Right atrium auricular region (tissue), 2 donors: ENCODE measurements at places on chromosomes 5 and 9. TPM values are rescaled to one million over a fixed set of nuclear protein-coding genes. Genes with fewer than 3 reads are reported as not detected.

- H3K4me3 ChIP-seq = no peak overlapping the region
- H3K36me3 ChIP-seq = no peaks in the 10 kb centered on the region
- H3K27ac ChIP-seq = no peak overlapping the region
- H3K27me3 ChIP-seq = no peaks in the 10 kb centered on the region
- DNase-seq = no peak
- peaks cover 14% of the 10 kb centered on the region for H3K4me1 ChIP-seq
Measured at GRCh38 chr5:168914491-168914890, 335.3 kb upstream of the PANK3 start.

DNA sequence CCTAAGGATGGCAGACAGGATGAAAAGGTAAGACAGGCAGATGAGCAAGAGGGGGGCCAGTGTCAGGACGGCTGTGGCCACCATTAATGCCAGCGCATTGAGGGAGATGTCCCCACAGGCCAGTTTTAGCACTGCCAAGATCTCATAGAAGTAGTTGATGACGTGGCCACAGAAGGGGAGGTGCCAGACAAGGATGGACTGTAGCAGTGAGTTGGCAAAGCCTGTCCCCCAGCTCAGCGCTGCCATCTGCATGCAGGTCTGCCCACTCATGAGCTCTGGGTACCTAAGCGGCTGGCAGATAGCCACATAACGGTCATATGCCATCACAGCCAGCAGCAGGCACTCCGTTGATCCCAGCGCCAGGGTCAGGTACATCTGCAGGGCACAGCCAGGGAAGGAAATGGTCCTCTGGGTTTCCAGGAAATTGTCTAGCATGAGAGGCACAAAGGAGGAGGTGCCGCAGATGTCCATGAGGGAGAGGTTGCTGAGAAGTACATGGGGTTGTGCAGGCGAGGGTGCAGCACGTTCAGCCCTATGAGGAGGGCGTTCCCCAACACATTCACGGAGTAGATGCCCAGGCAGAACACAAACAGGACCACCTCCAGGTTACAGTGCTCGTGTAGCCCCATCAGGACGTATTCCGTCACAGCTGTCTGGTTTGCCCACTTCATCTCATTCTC, 10.8 kb downstream of the OR13J1 start:
- no peak overlapping the region for H3K4me3 ChIP-seq
- H3K27ac ChIP-seq = no peak overlapping the region
- H3K4me1 ChIP-seq = peaks cover 5% of the 10 kb centered on the region
- peak; percentile 59 for DNase-seq

- H3K27ac ChIP-seq = no peak overlapping the region
- H3K36me3 ChIP-seq = no peaks in the 10 kb centered on the region
Measured at GRCh38 chr9:70526902-70527301, 112.4 kb upstream of the KLF9 start.

DNA sequence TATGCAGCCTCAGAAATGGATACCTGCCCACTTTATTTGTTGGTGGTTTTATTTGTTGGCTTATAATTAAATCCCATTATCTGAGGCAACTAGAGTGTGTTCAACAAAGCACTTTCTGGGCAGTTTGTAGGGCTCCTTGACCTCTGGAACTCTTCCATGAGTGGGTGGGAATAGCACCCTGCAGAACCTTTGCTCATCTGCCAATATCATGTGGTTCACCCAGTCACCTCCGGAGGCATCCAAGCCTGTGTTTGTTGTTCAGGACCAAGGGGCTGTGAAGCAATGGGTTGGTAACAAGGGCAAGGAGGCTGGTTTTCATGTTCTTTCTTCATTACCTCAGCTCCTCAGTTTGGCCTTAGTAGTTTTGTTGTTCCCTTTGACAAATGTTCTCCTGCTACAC, 314.0 kb downstream of the NDUFS4 start:
- H3K27ac ChIP-seq = no peak overlapping the region
- H3K36me3 ChIP-seq = no peaks in the 10 kb centered on the region
- no peak for DNase-seq
- no peaks in the 10 kb centered on the region for H3K27me3 ChIP-seq
- H3K4me3 ChIP-seq = no peak overlapping the region

GRCh38 chr9:97758334-97758916, 61.3 kb upstream of the XPA start:
- DNase-seq = no peak
- H3K4me1 ChIP-seq = peaks cover 4% of the 10 kb centered on the region
- H3K27ac ChIP-seq = no peak overlapping the region
- H3K4me3 ChIP-seq = no peak overlapping the region
- H3K27me3 ChIP-seq = no peaks in the 10 kb centered on the region
- H3K36me3 ChIP-seq = no peaks in the 10 kb centered on the region

DNA sequence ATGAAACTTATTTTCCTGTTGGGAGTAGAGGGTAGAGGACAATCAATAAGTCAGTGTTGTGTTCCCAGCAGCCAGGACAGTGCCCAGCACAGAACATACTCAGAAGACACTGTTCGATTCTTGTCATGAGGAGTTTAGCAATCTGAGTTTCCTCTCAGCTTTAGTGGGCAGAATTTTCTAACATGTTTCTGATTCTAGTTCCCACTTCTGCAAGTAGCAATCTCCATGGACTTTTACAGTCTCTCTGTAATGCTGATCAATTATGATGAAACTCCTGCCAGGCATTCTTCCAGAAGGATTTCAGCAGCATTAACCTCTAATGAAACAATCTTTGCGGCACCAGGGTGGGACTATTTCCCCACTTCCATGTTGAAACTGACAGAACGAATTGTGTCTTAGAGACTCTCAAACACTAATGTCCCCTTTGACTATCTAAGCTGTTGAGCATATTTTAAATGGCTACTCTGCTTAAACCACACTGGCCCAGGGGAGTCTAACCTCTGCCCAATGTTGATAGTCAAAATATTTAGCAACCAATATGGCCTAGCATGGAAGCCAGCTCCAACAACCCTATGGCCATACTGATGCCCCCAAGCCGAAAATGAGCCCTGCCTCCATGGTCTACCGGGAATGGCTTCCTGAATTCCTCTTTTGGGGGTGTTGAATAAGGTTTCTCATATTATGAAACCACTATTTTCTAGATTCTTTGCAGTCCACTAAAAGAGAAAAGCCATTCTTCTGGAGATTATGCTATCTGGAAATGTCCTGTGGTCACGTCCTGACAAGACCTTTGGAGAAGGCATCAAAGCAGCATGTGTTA, 484.3 kb downstream of the BNC2 start:
- no peak for DNase-seq
- H3K4me1 ChIP-seq = no peaks in the 10 kb centered on the region
- H3K36me3 ChIP-seq = no peaks in the 10 kb centered on the region
- no peaks in the 10 kb centered on the region for H3K27me3 ChIP-seq
- no peak overlapping the region for H3K27ac ChIP-seq
- H3K4me3 ChIP-seq = no peak overlapping the region

GRCh38 chr9:35027860-35028259, 38.3 kb downstream of the DNAJB5 start:
- no peaks in the 10 kb centered on the region for H3K27me3 ChIP-seq
- no peak overlapping the region for H3K4me3 ChIP-seq
- no peak overlapping the region for H3K27ac ChIP-seq
- H3K36me3 ChIP-seq = peaks cover 5% of the 10 kb centered on the region

- H3K27ac ChIP-seq = no peak overlapping the region
- peaks cover 10% of the 10 kb centered on the region for H3K36me3 ChIP-seq
Measured at GRCh38 chr9:135908754-135909204, 1.4 kb upstream of the CAMSAP1 start.

DNA sequence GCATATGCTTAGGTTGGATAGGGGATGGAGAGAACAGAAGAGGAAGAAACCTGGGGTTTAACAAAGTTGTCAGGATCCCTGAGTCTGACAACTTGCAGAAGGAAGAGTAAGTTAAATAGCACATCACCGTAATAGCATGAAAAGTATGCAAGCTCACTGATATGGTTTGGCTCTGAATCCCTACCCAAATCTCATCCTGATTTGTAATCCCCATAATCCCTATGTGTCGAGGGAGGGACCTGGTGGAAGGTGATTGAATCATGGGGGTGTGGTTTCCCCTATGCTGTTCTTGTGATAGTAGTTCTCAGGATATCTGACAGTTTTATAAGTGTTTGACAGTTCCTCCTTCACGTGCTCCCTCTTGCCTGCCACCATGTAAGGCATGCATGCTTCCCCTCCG, 193.3 kb downstream of the PSAT1 start:
- DNase-seq = no peak
- no peaks in the 10 kb centered on the region for H3K27me3 ChIP-seq
- H3K27ac ChIP-seq = no peak overlapping the region
- H3K4me3 ChIP-seq = no peak overlapping the region
- no peaks in the 10 kb centered on the region for H3K36me3 ChIP-seq

DNA sequence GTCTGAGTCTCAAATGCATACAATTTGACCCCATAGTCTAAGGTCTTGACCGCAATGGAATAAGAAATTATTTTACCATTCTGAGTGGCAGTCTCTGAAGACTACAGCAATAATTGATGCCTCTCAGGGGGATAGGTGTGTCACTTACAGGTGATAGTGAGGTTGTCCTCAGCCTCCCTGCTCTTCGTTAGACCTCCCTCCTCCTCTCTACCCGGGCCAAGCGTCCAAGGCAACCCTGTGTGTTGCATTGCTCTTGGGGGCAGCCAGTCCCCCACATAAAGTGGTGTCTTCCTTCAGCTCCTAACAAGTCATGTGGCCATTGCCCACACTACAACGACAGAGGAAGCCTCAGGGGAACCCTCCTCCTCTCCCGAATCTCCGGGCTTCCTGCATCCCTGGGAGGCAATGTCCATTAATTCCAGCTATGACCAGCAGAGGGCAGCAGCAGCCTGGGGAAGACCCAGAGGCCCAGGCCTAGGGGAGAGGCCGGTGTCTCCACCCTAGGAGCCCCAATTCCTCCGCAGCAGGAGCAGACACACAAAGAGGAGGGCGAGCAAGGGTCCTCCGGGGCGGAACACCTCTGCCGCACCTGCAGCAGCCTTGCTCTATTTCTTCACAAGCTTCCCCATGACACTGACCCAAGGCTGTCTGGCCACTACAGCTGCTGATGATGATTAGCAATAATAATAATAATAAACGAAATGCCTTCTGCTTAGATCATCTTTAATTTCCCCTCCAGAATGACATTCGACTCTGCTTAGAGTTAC, 134.8 kb downstream of the KCNIP1 start:
- no peak overlapping the region for H3K27ac ChIP-seq
- H3K4me1 ChIP-seq = peaks cover 18% of the 10 kb centered on the region

- H3K4me3 ChIP-seq = no peak overlapping the region
- H3K4me1 ChIP-seq = no peaks in the 10 kb centered on the region
- H3K27ac ChIP-seq = no peak overlapping the region
- H3K36me3 ChIP-seq = no peaks in the 10 kb centered on the region
- DNase-seq = no peak
- no peaks in the 10 kb centered on the region for H3K27me3 ChIP-seq
Measured at GRCh38 chr5:38249301-38249700, 9.1 kb upstream of the EGFLAM start.

DNA sequence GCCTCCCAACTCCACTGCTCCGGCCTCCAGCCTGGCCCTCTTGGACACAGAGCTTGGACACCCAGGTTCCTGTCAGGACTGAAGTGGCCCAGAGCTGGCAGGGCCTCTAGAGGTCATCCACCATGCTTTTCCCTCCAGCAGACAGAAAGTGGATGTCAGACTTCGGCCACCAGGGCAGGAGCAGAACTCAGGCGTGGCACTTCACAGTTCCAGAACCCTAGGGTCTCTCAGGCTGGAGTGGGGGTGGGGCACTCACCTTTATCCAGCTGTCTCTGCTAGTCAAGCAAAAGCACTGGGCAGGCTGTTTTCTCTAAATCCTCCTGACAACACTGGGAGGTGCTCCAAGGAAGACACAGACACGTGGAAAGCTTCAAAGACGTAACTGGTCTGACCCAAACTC, 35.6 kb upstream of the N4BP3 start:
- H3K27me3 ChIP-seq = no peaks in the 10 kb centered on the region
- DNase-seq = no peak
- no peak overlapping the region for H3K4me3 ChIP-seq
- no peaks in the 10 kb centered on the region for H3K4me1 ChIP-seq

DNA sequence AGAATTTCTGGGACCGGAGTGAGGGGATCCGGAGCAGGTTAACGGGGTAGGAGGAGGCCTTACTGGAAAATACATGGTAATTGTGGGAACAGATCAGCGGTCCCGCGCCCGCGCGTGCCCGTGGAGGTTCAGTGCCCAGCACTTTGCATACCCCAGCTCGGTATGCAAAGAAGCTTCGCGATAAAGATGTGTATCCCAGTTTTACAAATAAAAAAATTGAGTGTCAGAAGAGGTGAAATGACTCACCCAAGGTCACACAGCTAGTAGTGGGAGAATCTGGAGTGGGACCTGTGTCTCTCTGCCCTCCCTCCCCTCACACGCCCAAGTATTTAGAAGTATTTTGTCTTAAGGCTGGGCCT, 967 bp downstream of the NEURL1B start:
- no peaks in the 10 kb centered on the region for H3K27me3 ChIP-seq
- H3K36me3 ChIP-seq = no peaks in the 10 kb centered on the region
- peak overlapping the region; percentile 90 for H3K4me3 ChIP-seq
- no peaks in the 10 kb centered on the region for H3K4me1 ChIP-seq
- peak overlapping the region; percentile 93 for H3K27ac ChIP-seq
- no peak for DNase-seq

DNA sequence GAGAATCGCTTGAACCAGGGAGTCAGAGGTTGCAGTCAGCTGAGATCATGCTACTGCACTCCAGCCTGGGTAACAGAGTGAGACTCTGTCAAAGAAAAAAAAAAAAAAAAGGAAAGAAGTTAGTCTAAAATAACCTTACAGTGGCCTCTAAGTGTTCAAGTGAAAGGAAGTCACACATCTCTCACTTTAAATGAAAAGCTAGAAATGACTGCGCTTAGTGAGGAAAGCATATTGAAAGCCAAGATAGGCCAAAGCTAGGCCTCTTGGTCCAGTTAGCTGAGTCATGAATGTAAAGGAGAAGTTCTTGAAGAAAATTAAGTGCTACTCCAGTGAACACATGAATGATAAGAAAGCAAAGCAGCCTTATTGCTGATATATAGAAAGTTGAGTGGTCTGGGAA, 38.1 kb downstream of the ITGA1 start:
- H3K4me3 ChIP-seq = no peak overlapping the region
- no peak for DNase-seq
- no peaks in the 10 kb centered on the region for H3K27me3 ChIP-seq
- no peaks in the 10 kb centered on the region for H3K4me1 ChIP-seq

DNA sequence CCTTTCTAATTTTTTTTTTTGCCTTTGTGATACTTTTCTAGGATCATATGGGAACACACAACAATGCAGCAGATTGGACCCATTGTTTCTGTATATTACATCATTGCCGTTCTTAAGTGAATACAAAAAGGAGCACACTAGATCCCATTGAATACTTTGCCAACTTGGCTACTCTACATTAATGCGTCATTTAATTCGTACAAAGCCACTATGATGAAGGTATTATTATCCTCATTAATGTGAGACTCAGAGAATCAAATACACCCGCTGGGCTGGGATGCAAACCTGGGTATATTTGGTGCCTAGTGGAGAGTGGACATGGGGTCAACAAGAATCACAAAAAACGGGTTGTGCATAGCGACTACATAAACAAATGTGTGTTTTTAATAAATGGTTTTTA, 31.9 kb downstream of the OR2K2 start:
- H3K27me3 ChIP-seq = no peaks in the 10 kb centered on the region
- no peak overlapping the region for H3K4me3 ChIP-seq
- no peaks in the 10 kb centered on the region for H3K36me3 ChIP-seq
- peak overlapping the region; percentile 49 for H3K27ac ChIP-seq
- DNase-seq = no peak

The IFNA17 gene
- total RNA-seq = not detected

The GKAP1 gene
- 9.6 TPM for total RNA-seq

The GRM6 gene
- total RNA-seq = not detected

The DPYSL3 gene
- 56.2 TPM for total RNA-seq

The BRIX1 gene
- 8.4 TPM for total RNA-seq

The FOXD1 gene
- not detected for total RNA-seq

The NINJ1 gene
- total RNA-seq = 89.4 TPM

The VDAC1 gene
- 394 TPM for total RNA-seq

The ENTREP1 gene
- total RNA-seq = 16.2 TPM

The RNF183 gene
- not detected for total RNA-seq

The REEP2 gene
- 28.4 TPM for total RNA-seq

The ANKHD1 gene
- 58.6 TPM for total RNA-seq
